Colonic mucosa (tissue), 4 donors: ENCODE measurements at places on chromosomes 6 and 20. TPM values are rescaled to one million over a fixed set of nuclear protein-coding genes. Genes with fewer than 3 reads are reported as not detected.

The GSTA4 gene
- 17.0 TPM for total RNA-seq

The BPIFB2 gene
- total RNA-seq, result 0.35 TPM

The SLC16A10 gene
- 7.3 TPM for total RNA-seq

The COX7A2 gene
- 814 TPM for total RNA-seq

The DLK2 gene
- total RNA-seq, result 0.19 TPM

The SRMS gene
- total RNA-seq, result 0.49 TPM

The CGA gene
- total RNA-seq, result not detected

The SH3BGRL2 gene
- total RNA-seq, result 95.4 TPM

The MAK gene
- not detected for total RNA-seq

- H3K4me3 ChIP-seq, result peak overlapping the region; percentile 75
- H3K27me3 ChIP-seq, result no peaks in the 10 kb centered on the region
- DNase-seq, result peak; percentile 86
These were observed 712 bp downstream of the RXRB start for GRCh38 chr6:33199687-33200218.

GRCh38 chr20:63508072-63508768 lies 9.3 kb upstream of the EEF1A2 start:
- no peaks in the 10 kb centered on the region for H3K27me3 ChIP-seq
- DNase-seq, result no peak
- H3K27ac ChIP-seq, result no peak overlapping the region
- H3K36me3 ChIP-seq, result no peaks in the 10 kb centered on the region

- H3K27me3 ChIP-seq, result no peaks in the 10 kb centered on the region
- H3K36me3 ChIP-seq, result no peaks in the 10 kb centered on the region
- DNase-seq, result no peak
- no peak overlapping the region for H3K27ac ChIP-seq
- H3K4me3 ChIP-seq, result no peak overlapping the region
- H3K4me1 ChIP-seq, result no peaks in the 10 kb centered on the region
These were observed 43.6 kb upstream of the ZBP1 start for GRCh38 chr20:57663681-57664451.

DNA sequence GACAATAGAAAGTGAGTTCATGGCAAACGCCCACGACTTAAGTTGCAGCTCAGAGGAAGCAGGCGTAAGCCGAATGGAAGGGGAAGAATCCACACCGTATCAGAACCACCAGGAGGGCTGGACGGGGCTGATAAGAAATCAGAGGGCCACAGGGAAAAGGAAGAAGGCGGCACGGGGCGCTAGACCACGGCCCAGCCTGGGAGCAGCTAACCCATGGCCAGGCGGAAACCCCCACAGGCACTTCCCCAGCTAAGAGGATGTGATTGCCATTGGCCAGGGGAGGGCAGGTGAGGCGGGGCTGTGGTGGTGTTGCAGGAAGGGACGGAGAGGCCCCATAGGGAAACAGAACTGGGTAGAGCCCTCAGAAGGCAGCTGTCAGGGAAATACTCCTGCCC lies 174.0 kb upstream of the AFDN start:
- no peaks in the 10 kb centered on the region for H3K4me1 ChIP-seq
- DNase-seq, result no peak
- no peaks in the 10 kb centered on the region for H3K27me3 ChIP-seq
- no peaks in the 10 kb centered on the region for H3K36me3 ChIP-seq
- no peak overlapping the region for H3K27ac ChIP-seq

- DNase-seq, result peak; percentile 53
- H3K4me1 ChIP-seq, result peaks cover 5% of the 10 kb centered on the region
- H3K36me3 ChIP-seq, result no peaks in the 10 kb centered on the region
- peak overlapping the region; percentile 85 for H3K4me3 ChIP-seq
- H3K27ac ChIP-seq, result peak overlapping the region; percentile 99
- H3K27me3 ChIP-seq, result no peaks in the 10 kb centered on the region
These were observed 645 bp downstream of the REV3L start for GRCh38 chr6:111482188-111482958.

- DNase-seq, result no peak
- no peaks in the 10 kb centered on the region for H3K4me1 ChIP-seq
- no peak overlapping the region for H3K27ac ChIP-seq
- H3K36me3 ChIP-seq, result no peaks in the 10 kb centered on the region
- no peak overlapping the region for H3K4me3 ChIP-seq
- no peaks in the 10 kb centered on the region for H3K27me3 ChIP-seq
These were observed 1075.8 kb upstream of the MANEA start for GRCh38 chr6:94501516-94501915.

DNA sequence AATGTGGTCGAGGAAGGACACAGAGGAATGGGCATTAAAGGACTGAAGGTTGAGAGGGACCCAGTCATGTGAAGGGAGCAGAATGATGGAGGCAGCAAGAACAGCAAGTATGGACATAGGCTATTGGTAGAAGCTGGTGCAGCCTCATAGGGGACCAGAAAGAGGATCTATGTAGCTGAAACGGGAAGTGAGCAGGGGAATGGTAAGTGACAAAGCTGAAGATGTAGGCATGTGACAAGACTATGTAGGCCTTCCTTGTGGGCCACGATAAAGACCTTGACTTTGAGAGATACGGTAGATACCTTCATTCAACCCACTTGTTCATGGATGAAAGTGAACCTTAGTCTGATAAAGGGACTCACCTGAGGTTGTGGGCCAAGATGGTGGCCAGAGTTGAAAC lies 3.5 kb downstream of the CTNNBL1 start:
- no peaks in the 10 kb centered on the region for H3K27me3 ChIP-seq
- H3K4me3 ChIP-seq, result no peak overlapping the region
- no peak overlapping the region for H3K27ac ChIP-seq
- H3K36me3 ChIP-seq, result no peaks in the 10 kb centered on the region
- H3K4me1 ChIP-seq, result no peaks in the 10 kb centered on the region

DNA sequence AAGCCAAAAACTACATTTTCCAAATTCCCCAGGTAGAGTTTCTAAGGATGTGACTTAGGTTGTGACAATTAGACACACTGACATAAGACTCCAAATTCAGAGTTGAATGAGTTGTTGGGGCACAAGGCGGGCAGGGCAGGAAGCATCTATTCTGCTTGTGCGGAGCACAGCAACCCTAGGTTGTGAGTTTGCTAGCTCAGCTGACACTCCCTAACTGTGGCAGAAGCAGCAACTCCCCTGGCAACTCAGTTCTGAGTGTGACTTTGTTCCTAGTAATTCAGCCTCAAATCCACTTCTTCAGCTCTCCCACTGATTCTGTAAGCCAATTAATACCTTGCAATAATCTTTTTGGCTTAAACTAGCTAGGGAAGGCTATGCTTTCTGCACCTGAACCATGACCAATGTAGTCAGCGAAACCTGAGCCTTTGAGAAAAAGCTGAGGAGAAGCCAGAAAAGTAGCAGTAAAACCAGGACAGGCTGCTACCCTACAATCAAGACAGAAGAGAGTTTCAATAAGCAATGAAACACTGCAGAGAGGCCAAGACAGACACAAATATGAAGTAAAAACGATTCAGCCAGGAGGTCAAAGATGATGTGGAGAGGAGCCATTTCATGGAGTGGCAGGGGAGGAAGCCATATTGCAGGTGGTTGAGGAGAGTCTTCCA lies 30.0 kb upstream of the PAQR8 start:
- DNase-seq, result no peak
- H3K36me3 ChIP-seq, result no peaks in the 10 kb centered on the region
- no peaks in the 10 kb centered on the region for H3K27me3 ChIP-seq
- H3K4me3 ChIP-seq, result no peak overlapping the region

DNA sequence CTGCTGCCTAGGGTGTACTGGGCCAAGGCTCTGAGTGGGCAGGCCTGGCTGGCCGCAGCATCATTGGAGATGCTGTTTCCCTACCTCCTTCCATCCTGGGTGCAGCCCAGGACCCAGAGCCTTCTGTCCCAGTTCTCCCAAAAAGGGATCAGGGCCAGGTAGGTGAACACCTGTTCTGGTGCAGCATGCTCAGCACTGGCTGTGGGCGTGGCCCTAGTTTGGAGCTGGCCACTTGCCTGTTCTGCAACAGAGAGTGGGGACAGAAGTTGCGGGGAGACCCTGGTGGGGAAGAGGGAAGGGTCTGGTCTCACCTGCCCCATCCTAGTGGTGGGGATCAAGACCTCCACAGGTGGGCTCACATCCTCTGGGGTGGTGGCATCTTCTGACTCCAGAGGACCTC lies 1.4 kb upstream of the ARMC12 start:
- H3K4me3 ChIP-seq, result no peak overlapping the region
- H3K36me3 ChIP-seq, result no peaks in the 10 kb centered on the region
- peaks cover 19% of the 10 kb centered on the region for H3K4me1 ChIP-seq
- H3K27ac ChIP-seq, result no peak overlapping the region

- no peaks in the 10 kb centered on the region for H3K36me3 ChIP-seq
- H3K4me1 ChIP-seq, result no peaks in the 10 kb centered on the region
- no peaks in the 10 kb centered on the region for H3K27me3 ChIP-seq
These were observed 68.8 kb upstream of the THEMIS start for GRCh38 chr6:127969701-127970100.

DNA sequence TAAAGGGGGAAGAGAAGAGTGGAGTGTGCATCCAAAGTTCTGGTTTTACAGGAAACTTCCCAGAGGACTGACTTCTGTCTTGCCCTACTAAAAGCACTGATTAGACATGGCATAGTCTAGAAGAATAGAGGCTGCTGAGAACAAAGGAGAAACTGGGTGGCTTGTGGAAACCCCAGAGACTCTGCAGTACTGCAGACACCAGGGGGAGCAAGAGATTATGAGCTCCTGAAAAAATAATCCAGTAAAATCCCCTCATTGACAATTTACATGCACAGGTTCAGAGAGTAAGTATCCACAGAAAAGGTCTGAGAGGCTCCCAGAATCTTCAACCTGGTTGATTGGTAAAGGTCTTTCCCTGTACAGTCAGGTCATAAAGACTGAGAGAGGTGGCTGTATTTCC lies 48.7 kb upstream of the CLVS2 start:
- H3K4me1 ChIP-seq, result no peaks in the 10 kb centered on the region
- DNase-seq, result no peak
- H3K36me3 ChIP-seq, result no peaks in the 10 kb centered on the region
- no peaks in the 10 kb centered on the region for H3K27me3 ChIP-seq
- H3K27ac ChIP-seq, result no peak overlapping the region

DNA sequence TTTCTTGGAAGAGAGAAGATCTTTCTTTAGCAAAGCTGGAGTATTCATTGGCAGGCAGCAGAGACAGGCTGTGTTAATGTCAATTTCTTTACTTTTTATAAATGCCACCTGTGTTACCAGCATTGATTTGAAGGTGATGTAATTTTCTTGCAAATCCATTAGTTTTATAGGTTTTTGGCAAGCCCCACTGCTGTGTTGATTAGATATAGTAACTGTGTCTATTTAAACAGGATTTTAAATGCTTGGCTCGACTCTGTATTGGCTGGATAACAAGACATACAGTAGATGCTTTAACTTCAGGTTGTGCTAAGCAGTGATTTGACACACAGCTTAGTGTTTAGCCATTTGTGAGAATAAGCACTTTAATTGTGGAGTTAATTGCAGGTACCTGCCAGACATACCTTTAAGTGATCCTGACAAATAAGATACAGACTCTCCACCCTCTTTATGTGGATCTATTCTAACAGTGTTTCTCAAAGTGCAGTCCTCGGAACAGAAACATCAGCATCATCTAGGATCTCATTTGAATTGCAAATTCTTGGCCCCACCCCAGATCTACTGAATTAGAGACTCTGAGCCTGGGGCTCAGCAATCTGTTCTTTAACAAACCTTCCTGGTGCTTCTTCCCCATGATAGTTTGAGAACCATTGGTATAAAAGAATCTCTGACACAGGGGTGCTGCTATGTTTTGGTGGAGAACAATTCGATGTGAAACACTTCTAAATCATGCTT lies 397.5 kb downstream of the HDGFL1 start:
- H3K4me3 ChIP-seq, result no peak overlapping the region
- H3K36me3 ChIP-seq, result no peaks in the 10 kb centered on the region
- DNase-seq, result no peak

- H3K4me3 ChIP-seq, result no peak overlapping the region
- peaks cover 3% of the 10 kb centered on the region for H3K4me1 ChIP-seq
- no peak for DNase-seq
- H3K36me3 ChIP-seq, result no peaks in the 10 kb centered on the region
- no peaks in the 10 kb centered on the region for H3K27me3 ChIP-seq
These were observed 53.0 kb upstream of the MLIP start for GRCh38 chr6:54058236-54058635.

DNA sequence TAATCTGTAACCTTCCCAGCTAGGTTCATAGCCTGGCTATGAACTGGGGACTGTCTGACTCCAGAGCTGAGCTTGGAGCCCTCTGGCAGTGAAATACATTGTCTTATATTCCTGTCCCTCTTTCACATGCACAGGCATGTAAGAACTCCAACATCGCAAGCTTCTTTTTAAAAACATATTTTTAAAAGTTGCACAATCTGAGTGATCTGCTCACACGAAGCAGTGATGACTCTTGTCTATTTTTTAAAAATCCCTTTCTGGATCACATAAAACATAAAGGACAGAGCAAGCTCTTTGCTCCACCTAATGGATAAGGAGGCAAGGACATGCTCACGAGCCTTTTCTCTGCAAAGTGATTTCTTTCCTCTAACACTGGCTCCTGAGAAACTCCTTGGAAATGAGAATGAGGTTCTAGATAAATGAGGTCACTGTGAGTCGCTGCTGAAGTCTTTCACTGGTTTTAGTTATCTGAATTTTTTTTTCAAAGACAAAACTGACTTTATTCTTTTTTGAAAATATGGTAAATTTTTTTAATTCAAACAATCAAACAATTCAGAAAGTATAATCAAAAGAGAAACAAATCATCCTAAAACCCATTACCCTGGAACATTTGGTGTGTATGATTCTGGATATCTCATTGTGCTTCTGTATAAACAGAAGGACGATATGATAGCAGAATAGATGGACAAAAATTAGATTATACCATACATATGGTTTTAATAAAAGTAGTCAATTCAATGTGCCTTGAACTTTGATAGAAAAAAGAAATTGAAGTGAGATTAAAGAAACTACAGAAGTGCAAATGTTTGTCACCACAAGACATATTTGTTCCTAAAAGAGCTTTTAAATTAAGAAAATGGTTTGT lies 30.8 kb downstream of the IL20RA start:
- DNase-seq, result no peak
- no peak overlapping the region for H3K4me3 ChIP-seq
- no peaks in the 10 kb centered on the region for H3K36me3 ChIP-seq
- no peaks in the 10 kb centered on the region for H3K4me1 ChIP-seq
- no peak overlapping the region for H3K27ac ChIP-seq
- no peaks in the 10 kb centered on the region for H3K27me3 ChIP-seq

DNA sequence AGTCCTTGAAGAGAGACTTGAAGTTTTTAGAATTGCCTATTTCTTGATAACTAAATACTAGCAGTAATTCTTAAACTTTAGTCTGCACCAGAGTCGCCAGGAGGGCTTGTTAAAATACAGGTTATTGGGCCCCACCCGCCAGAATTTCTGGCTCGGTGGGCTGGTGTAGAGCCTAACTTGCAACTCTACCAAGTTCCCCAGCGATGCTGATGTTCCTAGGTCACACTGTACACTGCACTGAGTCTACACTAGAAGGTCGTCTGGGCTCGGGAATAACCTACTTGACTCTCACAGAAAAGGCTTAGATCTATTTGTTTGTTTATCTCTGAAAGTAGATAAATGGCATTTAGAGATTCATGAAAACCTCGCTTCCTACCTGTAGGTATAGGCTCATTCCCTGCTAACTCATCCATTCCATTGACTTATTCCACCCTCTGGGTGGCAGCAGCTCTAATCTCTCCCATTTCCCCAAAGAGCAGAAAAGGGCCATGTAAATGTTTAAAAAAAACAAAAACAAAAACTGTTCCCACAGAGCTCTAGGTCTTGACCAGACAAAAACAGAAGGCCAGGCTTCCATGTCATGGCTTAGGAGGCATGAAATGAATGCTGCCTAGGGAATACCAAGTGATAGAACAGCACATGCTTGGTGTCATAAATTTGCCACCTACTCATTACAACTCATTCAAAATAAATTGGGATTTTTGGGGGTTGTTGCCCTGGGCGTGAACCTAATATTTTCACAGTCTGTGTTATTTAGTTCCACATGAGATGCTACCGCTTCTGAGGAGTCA lies 292.1 kb downstream of the ADGB start:
- H3K27ac ChIP-seq, result no peak overlapping the region
- DNase-seq, result no peak
- H3K4me3 ChIP-seq, result no peak overlapping the region
- H3K4me1 ChIP-seq, result no peaks in the 10 kb centered on the region
